Nucleus accumbens (tissue), 56 donors: ENCODE measurements at places on chromosomes 7 and 10.

DNA sequence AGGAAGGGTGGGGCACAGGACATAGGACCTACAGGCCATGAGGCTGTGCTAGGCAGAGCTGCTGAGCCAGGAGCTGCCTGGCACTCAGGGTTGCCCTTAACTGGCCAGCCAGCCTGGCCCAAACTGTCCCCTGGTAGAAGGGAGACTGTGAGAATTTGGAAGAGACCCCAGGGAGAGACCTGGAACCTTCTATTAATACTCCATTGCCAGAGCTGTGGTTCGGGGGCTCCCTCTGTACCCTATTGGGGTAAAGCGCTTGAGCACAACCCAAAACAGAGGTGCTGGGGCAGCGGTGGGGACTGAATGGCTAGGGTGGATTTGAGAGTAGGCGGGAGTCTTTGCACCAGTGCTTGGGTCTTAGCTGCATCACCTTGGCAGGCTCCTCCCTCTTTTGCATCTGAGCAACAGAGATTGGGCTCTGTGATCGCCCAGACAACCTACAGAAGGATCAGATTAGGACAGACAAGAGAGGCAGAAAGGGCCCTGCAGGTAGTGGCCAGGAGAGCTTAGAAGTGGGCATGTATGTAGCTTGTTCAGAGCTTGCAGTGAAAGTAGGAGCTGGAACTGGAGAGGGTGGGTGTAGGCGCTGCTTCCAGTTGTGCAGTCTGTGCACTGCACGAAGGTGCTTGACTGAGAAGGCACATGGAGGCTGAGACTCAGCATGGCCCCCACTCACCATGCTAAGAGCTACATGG lies 53.3 kb downstream of the ADCYAP1R1 start:
- DNase-seq: no peak

DNA sequence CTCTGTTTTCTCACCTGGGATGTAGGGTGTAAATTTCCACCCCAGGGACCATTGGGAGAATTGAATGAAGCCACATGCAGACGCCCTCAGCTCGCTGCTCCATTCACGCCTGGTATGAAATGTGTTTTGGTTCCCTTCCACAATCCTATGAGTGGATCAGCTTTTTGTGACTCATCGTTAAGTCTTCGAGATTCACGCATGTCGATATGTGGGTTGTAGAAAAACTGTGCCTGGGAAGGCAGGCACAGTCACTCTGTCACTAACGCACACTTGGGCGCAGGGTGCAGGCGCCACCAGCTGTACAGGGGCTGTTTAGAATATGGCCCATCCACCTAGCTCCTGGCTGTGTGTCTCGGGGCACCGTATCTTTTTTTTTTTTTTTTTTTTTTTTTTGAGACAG lies 64.2 kb upstream of the SH2B2 start:
- peak; percentile 43 for DNase-seq

DNA sequence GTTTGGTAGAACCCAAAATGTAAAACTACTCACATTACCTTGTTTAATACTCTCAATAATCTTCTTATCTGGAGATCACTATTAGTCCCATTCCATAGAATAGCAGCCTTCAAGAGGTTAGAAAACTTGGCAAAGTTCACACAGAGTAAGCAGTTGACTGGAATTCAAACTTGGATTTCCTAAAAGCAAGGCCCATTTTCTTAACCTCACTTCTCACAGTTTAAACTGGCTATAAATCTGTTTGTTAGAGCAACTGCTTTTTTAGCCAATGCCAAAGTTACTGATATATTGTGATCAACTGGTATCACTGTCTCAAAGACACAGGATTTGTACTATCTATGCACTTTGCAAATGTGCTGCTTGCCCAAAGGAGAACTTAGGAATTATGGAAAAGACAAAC lies 230.2 kb downstream of the THSD7A start:
- no peak for DNase-seq

- no peak for DNase-seq
These were observed 525.8 kb downstream of the KIF20B start for GRCh38 chr10:90227217-90227656.

- no peak for DNase-seq
These were observed 308.1 kb downstream of the WDR37 start for GRCh38 chr10:1364151-1364910.

DNA sequence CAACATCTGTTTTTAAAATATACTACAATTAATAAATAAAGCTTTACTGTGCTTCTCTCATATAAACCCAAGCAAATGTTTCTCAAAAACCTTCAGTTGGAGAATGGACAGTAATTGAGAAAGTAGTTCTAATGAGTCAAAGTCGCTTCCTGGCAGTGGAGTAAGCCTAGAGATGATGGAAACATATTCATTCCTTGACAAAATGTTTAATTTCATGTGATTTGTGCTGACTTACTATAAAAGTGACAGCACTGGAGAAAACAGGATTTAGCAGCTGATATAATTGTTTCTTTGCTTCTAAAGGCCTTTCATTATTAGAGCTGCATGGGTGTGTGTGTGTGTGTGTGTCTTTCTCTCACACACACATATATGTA lies 9.0 kb downstream of the ELMO1 start:
- DNase-seq: no peak

DNA sequence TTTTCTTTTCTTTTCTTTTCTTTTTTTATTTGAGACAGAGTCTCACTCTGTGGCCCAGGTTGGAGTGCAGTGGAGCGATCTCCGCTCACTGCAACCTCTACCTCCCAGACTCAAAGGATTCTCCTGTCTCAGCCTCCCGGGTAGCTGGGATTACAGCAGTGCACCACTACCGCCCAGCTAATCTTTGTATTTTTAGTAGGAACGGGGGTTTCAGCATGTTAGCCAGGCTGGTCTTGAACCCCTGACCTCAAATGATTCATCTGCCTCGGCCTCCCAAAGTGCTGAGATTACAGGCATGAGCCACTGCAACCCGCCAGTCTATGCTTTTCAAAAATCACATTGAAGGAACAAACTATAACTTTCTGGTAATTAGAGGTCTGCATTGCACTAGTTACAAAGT lies 2.4 kb downstream of the USP6NL start:
- no peak for DNase-seq

GRCh38 chr7:73919694-73920375 lies 58.9 kb downstream of the TMEM270 start:
- no peak for DNase-seq

GRCh38 chr10:113716109-113716910 lies 35.2 kb upstream of the PLEKHS1 start:
- DNase-seq: no peak

GRCh38 chr10:45379891-45380540 lies 6.0 kb downstream of the ALOX5 start:
- DNase-seq: no peak

GRCh38 chr10:76645341-76645740 lies 992.3 kb downstream of the KCNMA1 start:
- DNase-seq: no peak

GRCh38 chr10:69409968-69410367 lies 6.8 kb downstream of the TACR2 start:
- DNase-seq: no peak

- no peak for DNase-seq
These were observed 19.0 kb downstream of the GPER1 start for GRCh38 chr7:1106793-1107421.

- no peak for DNase-seq
These were observed 636.5 kb downstream of the DNAJB9 start for GRCh38 chr7:109206196-109206595.

GRCh38 chr7:100585511-100586265 lies at the start of gene LRCH4:
LRCH4 (minus strand) TSS chr7:100586129; CDS start chr7:100586100, 29 bp downstream.
- DNase-seq: no peak

GRCh38 chr7:15686957-15687545 lies 568 bp upstream of the MEOX2 start:
- no peak for DNase-seq

- no peak for DNase-seq
These were observed 602.9 kb upstream of the GHITM start for GRCh38 chr10:83536426-83536825.

DNA sequence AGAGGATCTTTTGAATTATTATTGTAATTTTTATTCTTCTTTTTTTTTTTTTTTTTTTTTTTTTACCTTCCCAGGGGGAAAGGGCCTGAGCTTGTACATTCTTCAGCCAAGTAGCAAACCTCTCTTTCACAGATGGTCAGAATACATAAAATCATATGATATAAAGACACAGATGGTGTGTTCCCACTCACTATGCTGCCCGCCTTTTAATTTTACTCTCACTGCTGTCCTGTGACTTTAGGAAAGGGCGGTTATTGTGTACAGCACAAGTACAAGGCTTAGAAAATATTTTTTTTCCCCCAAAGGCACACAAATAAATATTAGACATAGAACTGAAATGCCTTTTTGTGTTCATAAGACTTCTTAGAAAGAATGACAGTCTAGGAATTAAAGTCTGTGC lies 213.6 kb downstream of the RPS24 start:
- DNase-seq: no peak

GRCh38 chr7:50205011-50205410 lies 99.5 kb upstream of the IKZF1 start:
- DNase-seq: no peak

DNA sequence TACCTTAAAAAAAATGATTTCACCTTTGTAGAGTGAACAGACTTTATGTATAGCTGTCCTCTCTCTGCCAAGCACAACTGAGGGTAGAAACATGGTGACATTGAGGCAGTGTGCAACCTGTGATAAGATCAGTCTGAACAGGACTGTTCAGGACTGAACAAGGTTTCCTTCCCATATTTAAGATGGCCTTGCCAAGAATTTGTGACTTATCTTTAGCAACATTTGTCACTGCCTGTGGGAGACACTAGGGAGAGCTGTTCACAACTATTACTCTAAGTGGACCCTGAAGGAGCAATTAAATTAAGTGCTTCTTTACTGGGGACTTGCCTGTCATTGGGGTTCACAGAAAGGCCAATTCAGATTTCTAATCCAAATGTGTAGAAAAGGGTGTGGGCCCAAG lies 6.7 kb downstream of the OR13A1 start:
- no peak for DNase-seq

DNA sequence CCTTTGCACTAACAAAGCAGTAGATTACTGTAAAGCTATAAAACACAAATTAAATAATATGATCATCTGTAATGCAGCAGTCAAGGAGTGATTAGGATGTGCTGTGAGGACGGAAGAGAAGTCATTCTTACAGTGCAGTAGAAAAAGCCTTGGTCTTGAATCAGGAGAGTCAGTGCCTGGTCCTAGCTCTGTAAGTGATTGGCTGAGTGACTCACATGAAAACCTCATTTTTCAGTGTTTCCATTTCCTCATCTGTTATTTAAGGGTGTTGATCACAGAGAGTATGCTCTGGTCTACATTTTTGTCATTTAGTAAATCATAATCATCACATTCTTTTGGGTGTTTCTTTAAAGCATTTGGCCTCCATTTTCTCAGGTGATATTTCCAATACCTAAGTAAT lies 717.8 kb downstream of the LRMDA start:
- DNase-seq: no peak

- DNase-seq: no peak
These were observed 100.8 kb upstream of the STK17A start for GRCh38 chr7:43481902-43482678.

- no peak for DNase-seq
These were observed 32.6 kb downstream of the PTPN12 start for GRCh38 chr7:77569514-77570232.

DNA sequence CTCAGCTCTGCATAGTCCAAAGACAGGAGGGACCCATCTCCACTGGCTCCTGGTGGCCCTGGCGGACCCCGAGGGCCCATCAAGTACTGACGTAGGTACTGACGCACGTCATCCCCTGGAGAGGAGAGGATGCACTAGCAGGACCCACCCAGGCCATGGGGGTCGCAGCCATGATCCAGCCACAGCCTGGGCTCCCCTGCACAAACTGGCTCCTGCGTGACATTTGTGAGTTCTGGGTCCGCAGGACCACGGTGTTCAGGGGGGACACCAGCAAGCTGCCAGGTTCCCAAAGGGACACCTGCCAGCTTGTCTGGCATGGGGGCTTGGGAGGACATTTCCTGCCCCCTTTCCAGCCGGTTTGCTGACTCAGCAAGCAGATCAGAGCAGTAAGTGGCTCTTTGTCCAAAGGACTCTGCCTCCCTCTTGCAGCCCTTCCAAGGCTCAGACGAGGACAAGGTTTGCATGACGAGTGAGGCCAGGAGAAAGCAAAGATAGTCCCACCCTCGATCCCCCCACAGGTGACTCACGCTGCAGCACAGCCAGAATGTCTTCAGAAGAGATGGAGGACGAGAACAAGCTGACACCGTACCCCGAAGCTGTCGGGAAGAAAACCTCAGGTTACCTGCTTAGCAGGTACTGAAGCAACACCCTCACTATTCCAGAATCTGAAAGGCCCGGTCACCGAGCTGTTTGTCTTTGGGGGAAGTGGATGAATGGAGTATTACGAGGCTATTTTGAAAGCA lies 49.0 kb downstream of the COL17A1 start:
- DNase-seq: no peak

- no peak for DNase-seq
These were observed 5.1 kb upstream of the LRRC4 start for GRCh38 chr7:128036226-128036940.

- DNase-seq: no peak
These were observed 11.0 kb downstream of the MYOF start for GRCh38 chr10:93471110-93471651.

DNA sequence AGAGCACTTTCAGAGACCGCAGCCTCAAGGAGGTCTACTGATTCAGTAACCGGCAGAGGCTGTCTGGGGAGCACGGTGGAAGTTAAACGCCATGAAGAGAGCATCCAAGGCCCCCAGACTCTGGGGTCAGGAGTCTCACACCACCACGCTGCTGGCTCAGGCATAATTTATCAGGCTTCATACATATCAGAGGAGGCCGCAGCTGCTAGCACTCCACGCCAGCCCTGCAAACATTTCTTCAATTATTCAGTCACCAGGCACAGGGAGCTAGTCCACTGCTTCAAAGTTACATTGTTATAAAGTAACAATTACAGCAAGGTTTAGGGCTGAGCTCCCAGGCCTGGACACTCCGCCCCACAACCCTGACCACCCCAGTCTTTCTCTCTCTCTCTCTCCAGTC lies 97.8 kb downstream of the PAXIP1 start:
- no peak for DNase-seq

- DNase-seq: no peak
These were observed 112.8 kb downstream of the PRLHR start for GRCh38 chr10:118482393-118483331.

DNA sequence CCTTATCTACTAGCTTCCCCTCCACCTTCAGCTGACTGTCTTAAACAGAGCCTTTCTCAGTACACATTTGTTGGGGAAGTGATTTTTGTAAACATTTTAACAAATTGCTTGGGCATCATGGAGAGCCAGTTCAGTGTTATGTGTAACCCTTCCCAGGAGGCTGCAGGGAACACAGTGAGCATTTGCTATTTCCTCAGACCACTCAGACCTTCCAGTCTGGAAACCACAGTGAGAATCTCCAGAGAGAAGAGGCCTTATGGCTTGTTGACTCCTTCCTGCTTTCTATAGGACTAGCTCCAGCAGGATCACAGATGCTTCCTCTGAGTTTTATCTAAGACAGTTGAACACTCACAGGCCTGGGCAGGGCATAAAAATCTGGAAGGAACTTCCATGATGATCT lies 409.8 kb upstream of the NPVF start:
- no peak for DNase-seq

- DNase-seq: peak; percentile 13
These were observed 34.5 kb downstream of the GOT1 start for GRCh38 chr10:99395750-99396445.
